ENCODE measurements at places on chromosomes 16 and 17. TPM values are rescaled to one million over a fixed set of nuclear protein-coding genes. Genes with fewer than 3 reads are reported as not detected.

DNA sequence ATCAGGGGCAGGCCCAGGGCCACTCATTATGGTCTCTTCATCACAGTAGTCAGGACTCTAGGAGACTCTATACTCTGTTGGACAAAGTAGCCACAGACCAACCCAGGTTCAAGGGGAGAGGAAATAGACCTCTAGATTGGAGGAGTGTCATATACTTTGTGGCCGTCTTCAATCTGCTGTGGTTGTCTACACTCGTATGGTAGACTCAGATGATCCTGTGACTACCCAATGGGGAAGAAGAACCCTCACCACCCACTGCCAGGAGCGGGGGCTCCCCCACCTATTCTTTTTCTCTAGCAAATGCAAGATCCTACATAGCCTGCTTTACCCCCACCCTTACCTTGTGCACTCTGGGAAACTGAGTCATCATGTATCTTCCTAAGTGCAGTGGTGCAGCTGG, 80.5 kb downstream of the KSR1 start:
- H3K27me3 ChIP-seq = no peaks in the 10 kb centered on the region
- no peak for DNase-seq
- peaks cover 41% of the 10 kb centered on the region for H3K4me1 ChIP-seq
- H3K4me3 ChIP-seq = no peak overlapping the region
- H3K27ac ChIP-seq = no peak overlapping the region

GRCh38 chr17:7511108-7511507, 26.9 kb downstream of the POLR2A start:
- H3K27ac ChIP-seq = no peak overlapping the region
- H3K36me3 ChIP-seq = peaks cover 73% of the 10 kb centered on the region
- no peaks in the 10 kb centered on the region for H3K4me1 ChIP-seq
- H3K4me3 ChIP-seq = no peak overlapping the region

- H3K4me3 ChIP-seq = no peak overlapping the region
- H3K27ac ChIP-seq = no peak overlapping the region
- H3K36me3 ChIP-seq = no peaks in the 10 kb centered on the region
- no peak for DNase-seq
Measured at GRCh38 chr17:28474111-28474531, 677 bp downstream of the SLC13A2 start.

- no peaks in the 10 kb centered on the region for H3K36me3 ChIP-seq
- peak overlapping the region; percentile 87 for H3K27ac ChIP-seq
- H3K27me3 ChIP-seq = no peaks in the 10 kb centered on the region
- peak overlapping the region; percentile 34 for H3K4me3 ChIP-seq
- peaks cover 76% of the 10 kb centered on the region for H3K4me1 ChIP-seq
- peak; percentile 80 for DNase-seq
Measured at GRCh38 chr17:40322358-40323315, 13.7 kb downstream of the RARA start.

DNA sequence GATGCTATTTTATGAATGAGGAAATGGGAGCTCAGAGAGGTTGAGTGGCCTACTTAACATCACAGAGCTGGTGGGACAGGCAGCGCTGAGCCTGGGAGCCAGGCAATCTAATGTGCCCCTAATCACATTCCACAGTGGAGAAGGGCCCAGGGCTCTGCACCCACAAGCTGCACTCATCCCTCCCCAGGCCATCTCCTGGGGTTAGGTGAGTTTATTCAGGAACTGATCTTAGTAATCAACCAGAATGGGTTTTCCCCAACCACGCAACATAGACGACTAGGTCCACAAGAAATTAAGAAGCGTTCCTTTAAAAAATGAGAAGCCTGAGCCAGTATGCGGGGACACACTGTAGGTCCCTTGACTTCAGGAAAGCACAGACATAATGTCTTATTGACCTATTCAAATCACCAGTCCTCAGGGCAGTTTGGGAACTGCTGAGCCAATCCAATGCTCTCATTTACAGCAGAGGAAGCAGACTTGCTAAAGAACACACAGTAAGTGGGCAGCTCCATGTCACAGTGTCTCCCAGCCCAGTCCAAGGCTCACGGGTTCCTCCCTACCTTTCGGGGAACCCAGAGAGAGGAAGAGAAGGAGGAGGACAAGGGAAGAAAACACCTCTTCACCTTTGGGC, 2.3 kb downstream of the MPP3 start:
- peaks cover 10% of the 10 kb centered on the region for H3K27me3 ChIP-seq
- H3K4me1 ChIP-seq = peaks cover 22% of the 10 kb centered on the region
- peaks cover 4% of the 10 kb centered on the region for H3K36me3 ChIP-seq
- H3K4me3 ChIP-seq = no peak overlapping the region

DNA sequence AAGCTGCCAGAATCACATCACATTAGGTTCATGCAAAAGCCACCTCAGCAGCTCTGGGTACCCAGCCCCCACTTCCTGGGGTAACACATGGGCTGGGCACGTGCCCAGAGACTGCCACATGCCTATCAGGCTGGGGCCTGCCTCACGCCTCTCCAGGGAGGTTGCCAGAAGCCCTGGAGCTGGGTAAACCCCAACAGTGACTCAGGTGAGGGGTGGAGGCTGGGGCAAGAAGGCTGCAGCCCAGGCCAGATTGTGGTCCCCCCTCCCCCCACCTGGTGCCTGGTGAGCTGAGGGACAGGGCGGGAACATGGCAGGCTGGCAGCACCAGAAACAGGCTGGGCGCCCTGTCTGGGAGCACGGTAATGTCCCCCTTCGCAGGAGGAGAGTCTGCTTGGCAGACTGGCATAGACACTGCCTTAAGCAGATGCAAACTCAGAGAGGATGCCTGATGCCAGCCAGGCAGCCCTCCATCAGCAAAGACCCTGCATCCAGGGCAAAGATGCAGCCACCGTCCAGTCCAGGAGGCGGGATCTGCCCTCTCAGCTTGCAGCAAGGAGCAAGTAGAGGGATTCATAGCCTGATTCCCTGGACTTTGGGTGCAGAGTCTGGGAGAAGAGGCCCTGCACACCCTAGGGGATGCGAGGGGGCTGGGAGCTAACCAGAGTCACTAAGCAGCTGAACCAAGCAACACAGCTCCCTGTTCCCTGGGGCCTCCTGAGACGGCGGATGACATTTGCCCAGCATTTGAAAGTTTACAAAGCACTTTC, 28.8 kb downstream of the NGFR start:
- H3K36me3 ChIP-seq = no peaks in the 10 kb centered on the region
- no peak overlapping the region for H3K27ac ChIP-seq
- H3K4me3 ChIP-seq = no peak overlapping the region
- no peaks in the 10 kb centered on the region for H3K4me1 ChIP-seq
- DNase-seq = no peak

DNA sequence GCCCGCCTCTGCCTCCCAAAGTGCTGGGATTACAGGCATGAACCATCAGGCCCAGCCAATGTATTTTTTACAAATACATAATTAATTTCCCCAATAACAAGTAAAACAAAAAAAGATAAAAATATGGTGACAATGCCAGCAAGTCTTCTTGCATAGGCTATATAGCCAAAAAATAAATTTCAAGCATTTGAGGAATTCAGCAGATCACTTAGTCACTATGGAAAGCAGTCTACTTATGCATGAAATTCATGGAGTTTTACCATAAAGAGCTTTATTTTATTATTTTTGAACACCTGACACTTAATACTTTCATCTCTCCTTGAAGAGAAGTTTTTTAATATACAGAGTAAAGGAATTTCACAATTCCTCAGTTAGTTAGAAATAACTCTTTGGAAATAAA, 56.4 kb downstream of the BRIP1 start:
- H3K36me3 ChIP-seq = peaks cover 11% of the 10 kb centered on the region
- DNase-seq = no peak
- H3K27ac ChIP-seq = no peak overlapping the region
- no peaks in the 10 kb centered on the region for H3K27me3 ChIP-seq
- peaks cover 10% of the 10 kb centered on the region for H3K4me1 ChIP-seq

DNA sequence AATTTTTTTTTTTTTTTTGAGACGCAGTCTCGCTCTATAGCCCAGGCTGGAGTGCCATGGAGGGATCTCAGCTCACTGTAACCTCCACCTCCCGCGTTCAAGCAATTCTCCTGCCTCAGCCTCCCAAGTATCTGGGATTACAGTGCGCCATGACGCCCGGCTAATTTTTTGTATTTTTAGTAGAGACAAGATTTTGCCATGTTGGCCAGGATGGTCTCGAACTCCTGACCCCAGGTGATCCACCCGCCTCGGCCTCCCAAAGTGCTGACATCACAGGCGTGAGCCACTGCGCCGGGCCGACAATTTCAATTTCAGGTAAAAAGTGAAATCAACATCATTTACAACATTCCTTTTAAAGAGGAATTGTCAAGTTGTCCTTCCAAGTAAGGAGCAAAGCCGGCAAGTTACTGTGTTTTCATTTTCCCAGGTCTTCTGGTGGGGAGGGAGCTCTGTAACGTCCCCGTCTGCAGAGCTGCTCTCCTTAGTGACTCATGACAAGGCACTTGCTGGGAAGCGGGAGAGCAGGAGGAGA, 873 bp downstream of the NPLOC4 start:
- H3K27me3 ChIP-seq = no peaks in the 10 kb centered on the region
- peak overlapping the region; percentile 69 for H3K4me3 ChIP-seq
- DNase-seq = no peak

GRCh38 chr17:54937018-54937417, 31.4 kb downstream of the COX11 start:
- H3K27me3 ChIP-seq = no peaks in the 10 kb centered on the region
- H3K27ac ChIP-seq = no peak overlapping the region
- peaks cover 41% of the 10 kb centered on the region for H3K36me3 ChIP-seq

GRCh38 chr16:14672403-14672971, 21.6 kb downstream of the PLA2G10 start:
- no peak for DNase-seq
- H3K4me3 ChIP-seq = no peak overlapping the region
- no peaks in the 10 kb centered on the region for H3K4me1 ChIP-seq

GRCh38 chr16:72013888-72014581, 5.5 kb downstream of the DHODH start:
- DNase-seq = peak; percentile 90
- H3K36me3 ChIP-seq = peaks cover 66% of the 10 kb centered on the region
- no peaks in the 10 kb centered on the region for H3K27me3 ChIP-seq
- peaks cover 24% of the 10 kb centered on the region for H3K4me1 ChIP-seq

DNA sequence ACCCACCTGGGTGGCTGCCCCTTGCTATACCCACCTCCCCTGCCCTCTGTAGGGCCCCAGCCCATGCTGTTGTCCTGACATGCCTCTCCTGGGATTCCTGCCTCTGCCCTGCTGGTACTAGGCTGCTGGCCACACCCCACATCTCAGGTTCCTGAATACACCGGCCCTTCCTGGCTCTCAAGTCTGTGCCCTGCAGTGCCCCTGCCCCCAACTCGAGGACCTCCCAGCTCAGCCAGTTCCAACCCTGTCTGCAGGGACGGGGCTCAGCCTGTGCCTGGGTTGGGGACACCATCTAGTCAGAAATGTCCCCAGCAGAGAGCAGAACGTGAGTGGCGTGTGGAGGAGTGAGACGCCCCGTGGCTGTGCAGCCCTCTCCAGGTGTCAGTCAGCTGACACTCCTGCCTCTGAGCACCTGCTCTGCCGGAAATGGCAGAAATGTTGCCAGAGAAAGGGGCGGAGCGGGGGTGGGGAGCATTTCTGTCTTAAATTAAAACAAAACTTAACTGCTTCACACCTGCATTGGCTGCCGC, 28.7 kb downstream of the ACSF3 start:
- peaks cover 50% of the 10 kb centered on the region for H3K36me3 ChIP-seq
- H3K4me1 ChIP-seq = no peaks in the 10 kb centered on the region
- H3K4me3 ChIP-seq = no peak overlapping the region
- no peak overlapping the region for H3K27ac ChIP-seq
- no peak for DNase-seq
- no peaks in the 10 kb centered on the region for H3K27me3 ChIP-seq

DNA sequence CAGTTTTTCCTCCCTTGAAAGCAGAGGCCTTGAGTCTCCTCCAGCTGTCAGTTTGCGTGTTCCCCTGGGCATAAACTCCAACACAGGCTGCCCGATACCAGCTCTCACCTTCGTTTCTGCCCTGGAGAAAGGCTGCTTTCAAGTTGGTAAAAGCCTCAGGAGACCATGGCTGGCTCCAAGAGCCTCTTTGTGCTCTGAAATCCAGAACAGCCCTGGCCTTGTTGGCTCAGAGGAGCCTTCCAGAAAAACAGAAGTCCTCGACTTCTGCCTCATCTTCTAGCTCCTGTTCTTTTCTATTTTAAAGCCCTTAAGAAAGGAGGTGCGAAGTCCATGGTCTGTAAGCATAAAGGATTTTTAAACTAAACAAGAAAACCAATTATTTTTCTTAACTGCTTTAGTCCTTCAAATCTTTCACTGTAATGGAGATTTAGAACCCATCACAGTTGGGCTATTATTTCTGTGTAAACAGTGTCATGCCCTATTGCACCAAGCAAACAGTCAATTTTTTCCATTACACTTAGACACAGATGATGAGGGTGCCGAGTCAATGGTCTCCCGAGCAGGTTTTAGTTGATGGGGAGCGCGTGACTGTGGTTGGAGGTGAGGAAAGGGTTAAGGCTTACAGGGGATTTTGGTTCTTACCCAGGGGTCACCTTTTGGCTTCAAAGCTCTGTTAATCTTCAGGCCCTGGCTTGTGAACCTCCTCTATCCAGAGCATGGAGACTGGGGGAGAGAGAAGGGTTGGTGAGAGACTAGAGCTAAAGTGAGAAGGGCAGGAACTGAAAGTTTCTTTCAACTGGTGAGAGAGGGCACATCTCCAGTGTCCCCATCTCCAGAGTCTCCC, 212.8 kb downstream of the MSI2 start:
- no peak overlapping the region for H3K27ac ChIP-seq
- no peaks in the 10 kb centered on the region for H3K4me1 ChIP-seq
- no peak for DNase-seq
- no peaks in the 10 kb centered on the region for H3K27me3 ChIP-seq
- H3K4me3 ChIP-seq = no peak overlapping the region

DNA sequence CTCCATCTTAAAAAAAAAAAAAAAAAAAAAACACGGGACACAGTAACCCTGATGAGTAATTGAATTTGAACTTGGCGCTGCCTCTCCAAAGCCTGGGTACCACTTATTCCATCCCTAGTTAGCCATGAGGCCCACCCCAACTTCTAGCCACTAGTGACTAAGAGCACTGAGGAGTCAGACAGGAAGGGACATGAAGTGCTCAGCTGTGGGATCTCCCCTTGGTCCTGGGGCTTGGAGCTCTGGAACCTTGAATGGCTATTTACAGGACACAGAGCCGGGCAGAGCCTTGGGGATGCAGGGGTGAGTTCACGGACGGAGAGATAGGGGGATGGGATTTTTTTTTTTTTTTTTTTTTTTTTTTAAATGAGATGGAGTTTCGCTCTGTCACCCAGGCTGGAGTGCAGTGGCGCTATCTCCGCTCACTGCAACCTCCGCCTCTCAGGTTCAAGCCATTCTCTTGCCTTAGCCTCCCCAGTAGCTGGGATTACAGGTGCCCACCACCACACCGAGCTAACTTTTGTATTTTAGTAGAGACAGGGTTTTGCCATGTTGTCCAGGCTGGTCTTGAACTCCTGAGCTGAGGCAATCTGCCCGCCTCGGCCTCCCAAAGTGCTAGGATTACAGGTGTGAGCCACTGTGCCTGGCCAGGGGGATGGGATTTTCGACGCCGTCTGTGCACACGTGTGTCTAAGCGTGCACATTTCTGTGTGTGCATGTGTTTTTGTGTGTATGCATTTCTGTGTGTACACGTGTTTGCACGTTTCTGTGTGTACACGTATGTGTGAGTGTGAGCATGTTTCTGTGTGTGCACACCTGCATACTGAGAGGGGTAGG, 20.4 kb upstream of the CIBAR2 start:
- no peaks in the 10 kb centered on the region for H3K36me3 ChIP-seq
- peaks cover 37% of the 10 kb centered on the region for H3K27me3 ChIP-seq
- no peak for DNase-seq
- H3K4me1 ChIP-seq = peaks cover 9% of the 10 kb centered on the region

SIRT7 gene
- 35.7 TPM for total RNA-seq

KRTAP4-6 gene
- not detected for total RNA-seq

SPATA22 gene
- not detected for total RNA-seq

DOC2A gene
- total RNA-seq = 0.38 TPM

SLC5A11 gene
- not detected for total RNA-seq

PNMT gene
- total RNA-seq = 17.4 TPM

PYCARD gene
- total RNA-seq = 16.5 TPM

SLC13A2 gene
- 0.13 TPM for total RNA-seq

DNAAF1 gene
- total RNA-seq = not detected

Data from K562 (cell line).